ENCODE measurements at places on chromosomes 6 and 20. TPM values are rescaled to one million over a fixed set of nuclear protein-coding genes. Genes with fewer than 3 reads are reported as not detected.

The NEU1 gene
- 78.6 TPM for total RNA-seq

DNA sequence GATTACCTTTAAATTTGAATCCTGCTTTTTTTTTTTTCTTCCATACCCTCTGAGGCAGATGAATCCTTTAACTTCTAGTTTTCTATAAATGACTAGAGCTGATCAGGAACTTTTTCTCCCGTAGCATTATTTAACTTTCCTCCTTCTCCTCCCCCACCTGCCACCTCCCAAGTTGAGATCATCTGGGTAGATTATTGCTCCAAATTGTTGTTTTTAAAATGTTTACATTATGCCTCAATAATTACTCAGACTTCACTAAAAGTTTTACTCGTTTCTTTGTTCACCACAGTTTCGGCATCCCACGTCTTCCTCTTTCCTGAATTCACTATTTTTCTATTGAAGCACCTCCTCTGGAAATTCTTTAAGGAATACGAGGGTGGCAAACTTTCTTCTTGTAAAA lies 16.6 kb upstream of the SCUBE3 start:
- no peak for DNase-seq

- no peak for DNase-seq
Observed at GRCh38 chr20:4681991-4682401, 39.7 kb upstream of the PRND start.

The ADAM33 gene
- 26.7 TPM for total RNA-seq

DNA sequence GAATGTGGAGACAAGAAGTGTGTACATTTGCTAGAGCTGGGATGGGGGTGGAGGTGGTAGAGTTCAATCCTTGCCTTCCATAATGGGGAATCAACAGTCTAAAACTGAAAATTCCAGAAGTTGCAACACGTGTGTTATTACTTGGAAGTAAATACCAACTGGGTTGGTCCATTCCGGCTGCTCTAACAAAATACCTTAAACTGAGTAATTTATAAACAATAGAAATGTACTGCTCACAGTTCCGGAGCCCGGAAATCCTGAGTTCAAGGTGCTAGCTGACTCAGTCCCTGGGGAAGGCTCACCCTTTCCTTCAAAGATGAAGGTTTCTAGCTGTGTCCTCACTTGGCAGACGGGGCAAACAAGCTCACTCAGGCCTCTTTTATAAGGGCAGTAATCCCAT lies 59.0 kb downstream of the RIN2 start:
- no peak for DNase-seq

- DNase-seq = no peak
Observed at GRCh38 chr20:47127546-47127945, 229.0 kb downstream of the ZMYND8 start.

The TULP1 gene
- total RNA-seq = not detected

The WRNIP1 gene
- 58.3 TPM for total RNA-seq

GRCh38 chr20:63618291-63618980 lies 8.5 kb downstream of the GMEB2 start:
- DNase-seq = no peak

GRCh38 chr20:54262671-54263070 lies 54.8 kb downstream of the PFDN4 start:
- DNase-seq = no peak

DNA sequence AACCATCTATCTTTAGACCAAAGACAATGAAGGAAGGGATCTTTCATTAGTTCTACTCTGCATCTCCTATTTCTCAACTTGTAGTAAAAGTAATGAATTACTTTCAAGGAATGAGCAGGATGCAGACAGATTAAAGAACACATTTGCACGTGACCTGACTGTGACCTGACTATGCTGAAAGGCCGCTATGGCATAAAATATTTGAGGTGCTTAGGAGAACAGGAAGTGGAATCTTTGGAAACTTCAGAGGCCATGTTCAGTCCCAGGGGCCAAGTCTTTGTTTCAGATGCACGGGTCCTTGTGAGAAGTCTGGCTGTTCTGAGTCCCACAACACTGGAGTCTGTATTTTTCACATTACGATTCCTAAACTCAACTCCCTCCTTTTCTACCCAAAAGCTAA lies 41.0 kb downstream of the NINL start:
- no peak for DNase-seq

DNA sequence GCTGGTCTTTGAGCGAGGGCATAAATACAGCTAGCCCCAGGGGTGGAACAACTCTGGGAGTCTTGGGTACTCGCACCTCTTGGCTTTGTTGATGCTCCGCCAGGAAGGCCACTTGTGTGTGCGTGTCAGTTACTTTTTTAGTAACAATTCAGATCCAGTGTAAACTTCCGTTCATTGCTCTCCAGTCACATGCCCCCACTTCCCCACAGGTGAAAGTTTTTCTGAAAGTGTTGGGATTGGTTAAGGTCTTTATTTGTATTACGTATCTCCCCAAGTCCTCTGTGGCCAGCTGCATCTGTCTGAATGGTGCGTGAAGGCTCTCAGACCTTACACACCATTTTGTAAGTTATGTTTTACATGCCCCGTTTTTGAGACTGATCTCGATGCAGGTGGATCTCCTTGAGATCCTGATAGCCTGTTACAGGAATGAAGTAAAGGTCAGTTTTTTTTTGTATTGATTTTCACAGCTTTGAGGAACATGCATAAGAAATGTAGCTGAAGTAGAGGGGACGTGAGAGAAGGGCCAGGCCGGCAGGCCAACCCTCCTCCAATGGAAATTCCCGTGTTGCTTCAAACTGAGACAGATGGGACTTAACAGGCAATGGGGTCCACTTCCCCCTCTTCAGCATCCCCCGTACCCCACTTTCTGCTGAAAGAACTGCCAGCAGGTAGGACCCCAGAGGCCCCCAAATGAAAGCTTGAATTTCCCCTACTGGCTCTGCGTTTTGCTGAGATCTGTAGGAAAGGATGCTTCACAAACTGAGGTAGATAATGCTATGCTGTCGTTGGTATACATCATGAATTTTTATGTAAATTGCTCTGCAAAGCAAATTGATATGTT lies 19.2 kb downstream of the IRF4 start:
- no peak for DNase-seq

- no peak for DNase-seq
Observed at GRCh38 chr6:159005436-159005835, 5.4 kb upstream of the RSPH3 start.

The GPX5 gene
- not detected for total RNA-seq

- no peak for DNase-seq
Observed at GRCh38 chr6:9540126-9540525, 874.7 kb downstream of the TFAP2A start.

DNA sequence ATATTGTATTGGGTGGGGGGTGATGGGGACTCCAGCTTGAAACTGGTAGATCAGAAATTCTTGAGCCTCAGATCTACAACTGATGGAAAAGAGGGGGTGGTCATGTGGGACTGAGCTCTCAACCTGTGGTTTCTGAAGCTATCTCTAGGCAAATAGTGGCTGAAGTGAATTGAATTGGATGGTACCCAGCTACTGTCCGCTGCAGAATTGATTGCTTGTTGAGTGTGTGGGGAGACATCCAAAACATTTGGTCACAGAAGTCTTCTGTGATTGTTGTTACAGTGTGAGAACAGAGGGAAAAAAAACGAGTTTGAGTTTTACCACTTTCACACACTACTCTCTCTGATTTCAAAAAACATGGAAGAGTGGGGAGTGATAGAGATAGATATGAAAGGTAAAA lies 14.8 kb downstream of the CDS2 start:
- DNase-seq = no peak

DNA sequence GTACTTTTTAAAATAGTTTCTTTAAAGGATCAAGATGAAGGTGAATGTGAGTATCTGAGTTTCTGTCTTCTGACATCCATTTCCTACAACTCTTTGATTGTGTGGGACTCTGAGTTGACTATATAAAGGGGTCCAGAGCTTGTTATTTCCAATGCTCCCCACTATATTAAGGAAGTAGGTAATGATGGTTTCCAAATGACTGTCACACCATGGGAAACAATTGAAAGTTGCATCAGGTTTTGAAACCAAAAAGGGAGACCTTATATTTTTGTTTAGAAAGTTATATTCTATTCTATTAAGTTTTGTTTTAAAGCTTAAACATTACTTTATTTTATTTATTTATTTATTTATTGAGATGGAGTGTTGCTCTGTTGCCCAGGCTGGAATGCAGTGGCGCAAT lies 11.2 kb downstream of the CASS4 start:
- DNase-seq = no peak

GRCh38 chr20:63016514-63017075 lies 9.8 kb upstream of the BHLHE23 start:
- DNase-seq = no peak

DNA sequence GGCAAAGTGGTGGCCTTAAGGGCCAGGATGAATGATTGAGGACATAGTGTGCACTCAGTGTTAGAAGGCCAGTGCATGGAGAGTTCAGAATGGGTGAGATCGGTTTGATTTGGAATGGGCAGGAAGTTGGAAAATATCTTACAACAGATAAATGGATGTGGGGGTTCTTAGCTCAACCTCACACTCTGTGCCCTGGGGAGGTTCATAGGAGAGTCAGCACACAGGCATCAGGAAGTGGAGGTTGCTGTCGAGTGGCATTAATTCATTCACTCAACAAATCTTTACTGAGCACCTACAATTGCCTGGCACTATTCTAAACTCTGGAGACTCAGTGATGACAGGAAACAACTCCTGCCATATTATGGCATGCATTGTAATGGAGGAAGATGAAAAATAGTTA lies 313.7 kb upstream of the SUPT3H start:
- no peak for DNase-seq

The VWA7 gene
- total RNA-seq = 8.1 TPM

DNA sequence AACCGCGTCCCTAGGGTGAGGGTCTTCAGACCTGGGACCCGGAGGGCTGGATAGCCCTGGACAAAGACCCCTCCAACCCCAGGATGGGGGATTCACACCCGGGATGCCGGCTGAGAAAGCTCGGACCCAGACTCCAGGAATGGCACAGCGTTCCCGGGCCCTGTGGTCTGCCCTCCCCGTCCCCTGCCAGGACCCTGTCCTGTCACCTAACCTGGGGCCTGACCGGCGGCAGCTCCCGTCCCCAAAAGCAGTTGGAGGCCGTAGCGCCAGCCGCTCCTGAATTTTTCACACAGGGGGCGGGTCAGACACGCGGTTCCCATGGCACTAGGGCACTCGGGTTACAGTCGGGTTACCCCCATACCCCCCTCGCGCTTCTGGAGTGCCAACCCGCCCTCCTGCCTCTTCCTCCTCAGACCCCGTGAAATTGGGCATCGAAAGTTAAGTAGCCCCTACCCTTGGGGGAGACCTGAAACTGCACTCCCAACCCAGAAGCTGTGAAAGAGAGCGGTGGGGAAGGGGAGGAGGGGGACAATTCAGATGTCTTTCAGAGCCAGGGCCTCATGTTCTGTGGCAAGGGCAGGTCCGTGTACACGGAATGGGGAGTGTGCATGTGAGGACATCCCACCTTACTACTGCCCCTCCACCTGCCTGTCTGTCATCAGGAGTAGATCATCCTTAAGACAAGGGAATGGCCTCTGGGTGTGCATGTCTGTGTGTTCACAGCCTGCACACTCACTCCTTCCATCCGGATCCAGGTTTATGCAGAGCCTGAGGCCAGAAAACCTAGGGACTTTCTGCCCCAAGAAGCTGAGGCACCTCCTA lies 595 bp downstream of the REM1 start:
- DNase-seq = no peak

GRCh38 chr6:128659276-128659675 lies 138.9 kb upstream of the PTPRK start:
- no peak for DNase-seq

The BTBD3 gene
- total RNA-seq = 66.8 TPM

All from transverse colon (tissue), 4 donors.